ENCODE measurements at places on chromosomes 1 and 21.

DNA sequence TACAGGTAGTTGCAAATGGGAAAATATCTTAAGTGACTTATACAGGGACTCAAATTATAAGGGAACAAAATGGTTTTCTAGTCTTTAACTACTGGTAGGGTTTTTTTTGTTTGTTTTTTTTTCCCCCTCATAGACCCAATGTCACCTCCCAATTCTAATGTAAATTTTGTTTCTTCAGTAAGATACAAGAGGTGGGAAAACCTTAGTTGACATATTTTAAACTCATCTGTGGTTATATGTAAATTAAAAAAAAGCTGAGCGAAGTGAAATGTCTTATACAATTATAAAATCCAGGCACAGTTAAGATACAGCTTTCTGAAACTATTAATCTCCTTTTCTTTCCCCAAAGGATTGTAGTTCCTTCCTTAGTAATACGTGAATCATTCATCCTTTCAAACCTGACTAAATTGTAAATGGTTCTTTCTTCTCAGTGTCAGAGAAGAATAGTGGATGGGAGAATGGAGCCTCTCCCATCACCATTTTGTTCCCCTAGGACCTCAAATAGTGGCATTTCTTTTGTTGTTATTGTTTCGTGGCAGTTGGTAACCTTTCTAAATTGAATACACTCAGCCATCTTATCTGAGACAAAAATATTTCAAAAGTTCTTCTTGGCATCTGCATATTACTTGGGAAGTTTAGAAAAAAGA lies 11.2 kb downstream of the TSEN15 start:
- DNase-seq, result no peak

DNA sequence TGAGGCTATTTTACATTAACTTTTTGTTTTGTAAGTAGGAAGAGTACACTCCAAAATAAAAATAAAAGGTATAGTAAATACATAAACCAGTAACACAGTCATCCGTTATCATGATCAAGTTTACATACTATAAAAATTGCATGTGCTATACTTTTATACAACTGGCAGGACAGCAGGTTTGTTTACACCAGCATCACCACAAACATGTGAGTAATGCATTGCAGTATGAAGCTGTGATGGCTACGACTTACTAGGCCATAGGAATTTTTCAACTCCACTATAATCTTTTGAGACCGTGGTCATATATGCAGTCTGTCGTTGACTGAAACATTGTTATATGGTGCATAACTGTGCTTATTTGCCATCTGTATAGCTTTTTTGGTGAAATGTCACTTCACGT lies 106.2 kb downstream of the CENPF start:
- DNase-seq, result no peak

DNA sequence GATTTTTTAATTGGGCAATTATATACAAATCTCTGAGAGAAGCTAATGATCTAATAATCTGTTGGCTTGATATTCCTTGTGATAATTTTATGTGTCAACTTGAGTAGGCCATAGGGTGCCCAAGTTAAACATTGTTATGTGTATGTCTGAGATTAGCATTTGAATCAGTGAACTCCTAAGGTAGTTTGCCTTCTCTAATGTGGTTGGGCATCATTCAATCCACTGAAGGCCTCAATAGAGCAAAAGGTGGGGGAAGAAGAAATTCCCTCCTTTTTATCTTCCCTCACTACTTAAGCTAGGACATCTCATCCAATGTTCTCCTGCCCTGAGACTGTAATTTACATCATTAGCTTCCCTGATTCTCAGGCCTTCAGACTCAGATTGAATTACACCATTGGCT lies 394.5 kb downstream of the LMO4 start:
- DNase-seq, result no peak

DNA sequence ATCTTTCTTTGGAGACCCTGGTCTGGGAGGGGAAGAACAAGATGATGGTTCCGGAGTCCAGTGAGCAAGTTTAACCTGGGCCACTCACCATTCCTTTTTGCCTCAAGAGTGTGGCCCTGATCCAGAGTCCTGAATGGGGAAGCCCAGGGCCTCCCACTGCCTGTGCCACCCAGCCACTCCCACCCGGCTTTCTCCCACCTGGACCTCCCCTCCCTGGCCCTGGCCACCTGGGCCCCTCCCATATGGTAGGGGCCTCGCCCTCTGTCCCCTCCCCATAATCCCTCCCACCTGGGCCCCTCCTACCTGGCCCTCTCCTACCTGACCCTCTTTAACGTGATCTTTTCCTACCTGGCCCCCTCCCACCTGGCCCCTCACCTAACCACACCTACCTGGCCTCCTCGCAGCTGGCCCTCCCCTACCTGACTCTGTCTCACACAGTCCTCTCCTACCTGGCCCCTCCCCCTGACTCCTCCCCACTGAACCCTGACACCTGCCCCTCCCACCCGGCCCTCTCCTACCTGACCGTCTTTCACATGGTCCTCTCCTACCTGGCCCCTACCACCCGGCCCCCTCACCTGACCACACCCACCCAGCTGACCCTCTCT lies 220.7 kb upstream of the VAMP3 start:
- DNase-seq, result no peak

DNA sequence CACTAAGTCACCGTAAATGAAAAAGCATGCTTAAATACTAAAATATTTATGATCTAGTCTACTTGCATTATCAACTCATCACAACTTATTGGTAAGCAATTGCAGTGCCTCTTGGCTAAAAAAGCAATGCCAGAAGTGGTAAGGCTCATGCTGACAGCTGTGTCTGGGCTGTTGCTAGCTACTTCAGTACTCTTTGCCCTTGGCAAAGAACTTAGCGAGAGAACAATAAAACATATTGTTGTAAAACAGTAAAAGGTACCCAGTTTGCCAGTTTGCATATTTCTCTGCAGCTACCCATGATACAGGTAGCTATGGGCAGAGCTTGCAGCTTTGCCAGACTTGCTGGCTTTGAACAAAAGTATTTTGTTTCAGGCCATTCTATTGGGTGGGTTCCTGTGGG lies 73.1 kb downstream of the ATP6V1G3 start:
- no peak for DNase-seq
